ENCODE measurements at places on chromosomes 11 and 22.

- DNase-seq: no peak
These were observed 530 bp downstream of the USP35 start for GRCh38 chr11:78189174-78189724.

DNA sequence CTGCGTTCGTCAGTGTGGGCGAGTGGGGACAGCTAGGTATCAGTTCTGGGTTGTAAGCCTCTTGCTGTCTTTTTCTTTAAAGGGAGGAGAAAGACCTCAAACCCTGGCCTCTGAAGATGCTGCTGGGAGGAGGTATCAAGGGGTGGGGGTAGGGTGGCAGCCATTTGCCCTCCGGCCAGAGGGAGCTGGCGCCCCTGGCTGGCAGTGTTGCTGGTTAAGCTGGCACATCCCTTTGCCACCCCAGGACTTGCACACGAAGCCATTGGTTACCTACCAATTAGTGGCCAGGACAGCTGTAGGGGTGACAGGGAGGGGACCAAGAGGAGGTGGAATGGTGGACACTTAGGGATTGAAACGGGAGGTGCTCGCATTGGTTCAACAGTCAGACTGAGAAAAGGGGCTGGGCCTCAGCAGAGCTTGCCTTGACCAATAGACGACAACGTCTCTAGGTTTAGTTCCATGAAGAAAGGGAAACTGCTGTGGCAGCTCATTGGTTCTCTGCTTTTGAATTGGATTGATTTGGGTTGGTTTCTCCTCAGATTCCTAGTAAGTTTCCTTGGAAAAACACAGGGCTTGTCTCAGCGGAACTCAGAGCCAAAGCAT, 77.9 kb downstream of the ST3GAL4 start:
- no peak for DNase-seq

DNA sequence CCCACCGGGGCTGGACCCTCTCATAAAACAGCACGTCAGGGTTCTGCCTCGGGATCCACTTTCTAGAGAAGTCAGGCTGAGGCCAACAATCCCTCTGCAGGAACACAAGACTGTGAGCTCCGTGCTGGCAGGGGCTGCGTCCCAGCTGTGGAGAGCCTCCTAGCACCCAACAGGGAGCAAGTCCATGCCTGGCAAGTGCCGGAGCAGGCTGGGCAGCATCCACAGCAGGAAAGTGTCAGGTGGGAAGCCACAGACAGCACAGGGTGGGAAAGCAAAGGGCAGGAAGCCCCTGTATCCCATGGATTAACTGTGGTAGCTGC, 682.3 kb downstream of the TBC1D22A start:
- no peak for DNase-seq

- no peak for DNase-seq
These were observed 13.1 kb downstream of the TAF1D start for GRCh38 chr11:93727985-93728791.

DNA sequence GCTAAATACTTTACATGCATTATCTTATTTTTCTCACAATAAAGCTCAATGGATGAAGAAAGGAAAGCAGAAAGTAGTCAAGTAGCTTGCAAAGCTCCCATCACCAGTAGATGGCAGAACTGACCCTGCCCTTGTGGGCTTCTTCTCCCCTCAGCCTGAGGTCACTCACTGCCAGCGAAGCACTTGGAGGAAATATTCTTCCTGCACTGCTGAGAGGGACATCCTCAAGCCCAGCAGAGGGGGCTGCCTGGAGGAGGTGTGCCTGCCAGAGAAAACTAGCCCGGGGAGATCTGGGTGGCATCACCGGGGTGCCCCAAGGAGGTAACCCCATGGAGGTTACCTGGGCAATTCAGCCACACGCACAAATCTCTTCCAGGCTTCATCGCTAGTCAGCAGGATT, 6.6 kb downstream of the APOL4 start:
- DNase-seq: no peak

All from NCI-H1048 (cell line).